Liver (tissue), 10 donors: ENCODE measurements at places on chromosomes 1 and 21. TPM values are rescaled to one million over a fixed set of nuclear protein-coding genes. Genes with fewer than 3 reads are reported as not detected.

DNA sequence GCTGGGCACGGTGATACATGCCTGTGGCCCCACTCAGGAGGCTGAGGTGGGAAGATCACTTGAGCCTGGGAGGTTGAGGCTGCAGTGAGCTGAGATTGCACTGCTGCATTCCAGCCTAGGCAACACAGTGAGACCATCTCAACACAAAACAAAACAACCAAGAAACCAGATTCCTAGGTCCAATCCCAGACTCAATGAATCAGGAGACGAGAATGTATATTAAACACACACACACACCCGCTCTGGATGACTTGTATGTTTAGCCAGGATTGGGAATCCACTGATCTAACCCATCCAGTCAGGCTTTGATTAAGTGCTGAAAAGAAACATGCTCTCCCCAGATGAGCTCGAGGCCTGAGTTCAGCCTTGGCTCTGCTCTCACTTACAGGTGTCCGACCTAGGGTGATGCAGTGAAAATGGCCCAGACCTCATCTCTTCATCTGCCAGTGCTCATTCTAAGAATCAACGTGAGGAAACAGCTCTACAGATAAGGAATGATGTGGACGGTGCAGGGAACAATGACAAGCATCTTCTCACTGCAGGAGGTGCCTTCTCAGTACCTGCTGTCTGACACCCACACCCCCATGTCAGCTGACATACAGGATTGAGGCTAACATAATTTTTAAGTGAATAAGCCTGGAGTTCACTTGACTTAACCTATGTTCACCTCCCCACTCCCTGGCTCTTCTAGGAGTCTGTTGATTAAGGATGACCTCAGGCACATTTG lies 15.3 kb upstream of the SRSF4 start:
- no peak for DNase-seq

GRCh38 chr1:43038232-43038935 lies 79.7 kb upstream of the SLC2A1 start:
- DNase-seq, result no peak

GRCh38 chr1:178344513-178345091 lies 152.2 kb downstream of the CLEC20A start:
- DNase-seq, result no peak

KCNH1 gene
- polyA plus RNA-seq, result not detected

FDPS gene
- 211 TPM for polyA plus RNA-seq

ZNF124 gene
- polyA plus RNA-seq, result 1.7 TPM

GCSAML gene
- polyA plus RNA-seq, result 0.03 TPM

TCHHL1 gene
- polyA plus RNA-seq, result not detected
